Stimulated activated CD8-positive, alpha-beta memory T cell treated with anti-CD3 and anti-CD28 coated beads, Interleukin-15, amount 100 ng/mL, for 4 hours (primary cell): ENCODE measurements at places on chromosomes 12 and 14.
A peak's percentile ranks its signal among the peaks of the same experiment; 100 is the strongest.

- DNase-seq, result peak; percentile 26
These were observed 515.4 kb downstream of the FUT8 start for GRCh38 chr14:65927931-65928356.

GRCh38 chr14:47278233-47278842 lies 397.1 kb downstream of the MDGA2 start:
- no peak for DNase-seq

DNA sequence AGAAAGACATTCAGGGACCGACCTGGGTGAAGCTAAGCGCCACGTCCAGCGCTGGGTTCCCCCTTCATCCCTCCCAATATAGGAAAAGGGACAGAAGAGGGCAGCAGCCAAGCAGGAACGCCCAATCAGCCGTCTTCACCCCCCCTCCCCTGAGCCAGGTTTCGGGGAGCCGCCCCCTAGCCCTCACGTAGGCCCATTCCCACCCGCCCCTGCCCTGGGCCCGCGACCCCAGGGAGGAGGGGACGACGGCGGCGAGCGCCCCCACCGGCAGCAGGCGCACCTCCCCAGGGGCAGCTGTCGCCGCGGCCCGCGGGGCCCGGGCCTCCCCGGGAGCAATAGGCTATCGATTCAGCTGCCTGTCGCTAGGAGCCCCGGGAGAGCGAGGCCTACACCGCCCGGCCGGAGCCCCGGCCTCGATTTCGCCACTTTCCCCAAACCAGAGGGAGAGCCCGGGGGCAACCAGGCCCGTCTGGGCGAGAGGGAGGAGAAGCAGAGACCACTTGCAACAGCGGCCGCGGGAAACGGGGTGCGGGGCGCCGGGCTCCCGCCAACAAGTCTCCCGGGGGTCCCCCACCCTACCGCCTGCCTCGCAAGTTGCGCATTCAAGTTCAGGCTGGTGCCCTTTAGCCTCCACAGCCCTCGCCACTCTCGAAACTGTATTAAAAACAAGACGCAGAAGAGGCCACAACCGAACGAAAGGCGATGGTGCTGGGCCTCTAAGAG lies 1.3 kb downstream of the DCAF5 start:
- DNase-seq, result peak; percentile 57

- DNase-seq, result no peak
These were observed 53.7 kb downstream of the KCTD10 start for GRCh38 chr12:109423392-109423791.
